Bronchial smooth muscle cell (primary cell): ENCODE measurements at places on chromosomes 1 and 21. TPM values are rescaled to one million over a fixed set of nuclear protein-coding genes. Genes with fewer than 3 reads are reported as not detected.

The C21orf58 gene
- total RNA-seq = 1.8 and 1.9 TPM in 2 replicates

The NBL1 gene
- total RNA-seq = 192 and 338 TPM in 2 replicates

The VHLL gene
- 0.17 TPM in 1 of 2 replicates, not detected in the other for total RNA-seq

The ESRRG gene
- under 0.01 TPM in 1 of 2 replicates, not detected in the other for total RNA-seq

The GNAI3 gene
- total RNA-seq = 13.8 and 15.3 TPM in 2 replicates

The LCE2A gene
- total RNA-seq = not detected in 2 replicates

The DPYD gene
- total RNA-seq = 81.5 and 90.2 TPM in 2 replicates

The PRKCZ gene
- total RNA-seq = 3.2 and 8.5 TPM in 2 replicates

The CATSPERE gene
- total RNA-seq = 0.77 and 1.1 TPM in 2 replicates

The SPOCD1 gene
- 17.4 and 33.6 TPM in 2 replicates for total RNA-seq

The SHE gene
- under 0.01 TPM in 2 replicates for total RNA-seq
